Muscle of leg (tissue), 16 donors: ENCODE measurements at places on chromosomes 7 and 10. TPM values are rescaled to one million over a fixed set of nuclear protein-coding genes. Genes with fewer than 3 reads are reported as not detected.

Gene AKR1C4
- total RNA-seq: not detected

Gene NANOS1
- total RNA-seq: 3.7 TPM

Gene CISD1
- 32.9 TPM for total RNA-seq

Gene ING3
- 16.4 TPM for total RNA-seq

Gene TRPV5
- 0.04 TPM for total RNA-seq

Gene TMEM178B
- total RNA-seq: 0.62 TPM

Gene ZNF365
- 0.13 TPM for total RNA-seq

Gene PRSS1
- total RNA-seq: not detected

Gene NODAL
- 0.04 TPM for total RNA-seq

Gene SEMA4G
- total RNA-seq: 1.2 TPM

Gene ASAH2
- total RNA-seq: 1.6 TPM

Gene VOPP1
- total RNA-seq: 20.7 TPM

Gene FAM24B
- 2.3 TPM for total RNA-seq

Gene KCNH2
- total RNA-seq: 9.7 TPM

Gene TRIM73
- 1.6 TPM for total RNA-seq

Gene ZNF736
- 10.4 TPM for total RNA-seq

Gene PRR15
- 0.04 TPM for total RNA-seq

Gene ANKRD61
- 0.22 TPM for total RNA-seq

Gene GSTO2
- total RNA-seq: 0.89 TPM

Gene WIPF3
- 6.1 TPM for total RNA-seq

Gene PVRIG
- 0.13 TPM for total RNA-seq

Gene PRLHR
- total RNA-seq: not detected

Gene TWIST1
- total RNA-seq: 8.3 TPM

Gene ACHE
- 21.5 TPM for total RNA-seq

Gene FKBP14
- 32.4 TPM for total RNA-seq

Gene OR9A2
- 0.18 TPM for total RNA-seq

Gene PLCE1
- total RNA-seq: 31.7 TPM

Gene DUSP5
- total RNA-seq: 2.0 TPM

Gene SUN3
- not detected for total RNA-seq

Gene PSD
- 6.1 TPM for total RNA-seq

Gene HOXA4
- 3.2 TPM for total RNA-seq

Gene ARMH3
- total RNA-seq: 7.1 TPM

Gene MCU
- total RNA-seq: 114 TPM

Gene CCDC7
- total RNA-seq: 34.6 TPM

Gene CALML5
- not detected for total RNA-seq

Gene DNAJC9
- total RNA-seq: 25.4 TPM

Gene SPDYE16
- total RNA-seq: 0.22 TPM

Gene NXPH1
- total RNA-seq: not detected

Gene PRKCQ
- 16.5 TPM for total RNA-seq

Gene OPN4
- total RNA-seq: 0.04 TPM

Gene ZNF425
- total RNA-seq: 3.4 TPM

Gene FBXL13
- total RNA-seq: 0.71 TPM

Gene HTR7
- 0.18 TPM for total RNA-seq

Gene COBL
- total RNA-seq: 60.6 TPM

Gene RAB19
- total RNA-seq: not detected

Gene PDK4
- total RNA-seq: 13.6 TPM

Gene NYAP1
- total RNA-seq: 1.6 TPM

Gene LEP
- total RNA-seq: not detected

Gene DEPP1
- total RNA-seq: 36.0 TPM

Gene TCAF1
- 129 TPM for total RNA-seq

Gene FAM180A
- total RNA-seq: 0.62 TPM

Gene AKR1D1
- not detected for total RNA-seq

Gene TDRD1
- 0.13 TPM for total RNA-seq

Gene HYAL4
- 0.09 TPM for total RNA-seq

Gene ACTL6B
- total RNA-seq: not detected

Gene CHST15
- 14.8 TPM for total RNA-seq

Gene KIAA1217
- 18.8 TPM for total RNA-seq
